ENCODE measurements at places on chromosomes 5 and 9.

DNA sequence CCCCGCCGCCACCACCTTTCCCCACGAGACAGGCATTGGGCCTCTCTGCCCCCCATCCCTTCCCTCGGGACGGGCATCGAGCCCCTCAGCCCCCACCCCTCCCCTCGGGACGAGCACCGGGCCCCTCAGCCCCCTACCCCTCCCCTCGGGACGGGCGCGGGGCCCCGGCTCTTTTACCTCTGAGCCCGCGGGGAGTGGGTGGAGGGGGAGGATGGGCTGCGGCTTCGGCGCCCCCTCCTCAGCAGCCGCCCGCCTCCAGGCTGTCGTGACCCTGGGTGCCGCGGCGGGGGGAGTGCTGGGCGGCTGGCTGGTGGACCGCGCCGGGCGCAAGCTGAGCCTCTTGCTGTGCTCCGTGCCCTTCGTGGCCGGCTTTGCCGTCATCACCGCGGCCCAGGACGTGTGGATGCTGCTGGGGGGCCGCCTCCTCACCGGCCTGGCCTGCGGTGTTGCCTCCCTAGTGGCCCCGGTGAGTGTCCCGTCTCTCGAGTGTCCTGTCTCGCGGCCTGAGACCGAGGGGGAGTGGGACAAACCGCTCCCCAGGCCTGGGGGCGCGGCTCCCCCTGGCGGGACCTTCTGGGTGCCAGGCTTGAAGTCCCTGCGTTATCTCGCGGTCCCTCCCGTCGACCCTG is 791 bp downstream of the SLC2A8 start:
- DNase-seq: peak; percentile 22

- DNase-seq: no peak
These were observed 24.9 kb upstream of the CDC23 start for GRCh38 chr5:138238034-138238433.

DNA sequence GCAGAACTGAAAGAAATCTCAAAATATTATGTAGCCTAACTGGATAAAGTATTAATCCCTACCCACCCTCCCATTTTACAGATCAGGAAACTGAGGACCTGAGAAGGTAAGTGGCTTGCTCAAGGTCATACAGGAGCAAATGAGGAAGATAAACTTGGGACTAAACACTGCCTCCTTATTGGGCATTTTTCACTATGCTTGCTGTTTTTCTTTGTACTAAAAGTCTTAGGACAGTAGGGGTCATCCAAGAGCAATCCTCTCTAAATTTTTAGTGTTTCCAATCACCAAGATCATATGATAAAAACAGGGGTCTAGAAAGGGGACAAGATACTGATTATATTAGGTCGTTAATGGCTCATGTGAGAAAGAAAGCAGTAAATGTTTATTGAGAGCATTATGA is 80.8 kb downstream of the RORB start:
- no peak for DNase-seq

- no peak for DNase-seq
These were observed 309.6 kb downstream of the DTWD2 start for GRCh38 chr5:118678746-118679145.

- no peak for DNase-seq
These were observed 57.9 kb upstream of the ORM1 start for GRCh38 chr9:114264806-114265550.

GRCh38 chr5:171743436-171744076 is 42.1 kb upstream of the SMIM23 start:
- no peak for DNase-seq

- no peak for DNase-seq
These were observed 26.3 kb downstream of the ANP32B start for GRCh38 chr9:98009437-98009836.

GRCh38 chr5:79499640-79500273 is 14.2 kb downstream of the HOMER1 start:
- DNase-seq: no peak

DNA sequence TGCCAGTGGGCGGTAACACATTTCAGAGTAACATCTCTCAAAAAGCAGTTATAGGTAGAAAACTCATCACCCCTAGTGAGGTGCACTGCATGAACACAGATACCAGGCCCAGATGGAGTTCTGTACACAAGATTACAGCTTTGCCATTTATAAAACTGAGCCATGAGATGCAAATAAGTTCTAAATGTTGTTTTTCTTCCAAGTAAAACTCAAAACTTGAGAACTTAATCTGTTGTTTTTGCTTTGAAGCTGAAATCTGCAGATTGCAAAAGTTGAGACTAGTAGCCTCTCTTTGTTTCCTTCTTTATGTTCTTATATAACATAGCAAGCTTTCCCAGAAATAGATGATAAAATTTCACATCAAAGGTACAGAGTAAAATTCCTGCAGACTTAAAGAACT is 434.1 kb downstream of the PLK2 start:
- DNase-seq: no peak

- no peak for DNase-seq
These were observed 164.1 kb downstream of the HMHB1 start for GRCh38 chr5:143976055-143976454.

- DNase-seq: peak; percentile 56
These were observed 58.1 kb downstream of the MARCHF3 start for GRCh38 chr5:126972062-126972895.

DNA sequence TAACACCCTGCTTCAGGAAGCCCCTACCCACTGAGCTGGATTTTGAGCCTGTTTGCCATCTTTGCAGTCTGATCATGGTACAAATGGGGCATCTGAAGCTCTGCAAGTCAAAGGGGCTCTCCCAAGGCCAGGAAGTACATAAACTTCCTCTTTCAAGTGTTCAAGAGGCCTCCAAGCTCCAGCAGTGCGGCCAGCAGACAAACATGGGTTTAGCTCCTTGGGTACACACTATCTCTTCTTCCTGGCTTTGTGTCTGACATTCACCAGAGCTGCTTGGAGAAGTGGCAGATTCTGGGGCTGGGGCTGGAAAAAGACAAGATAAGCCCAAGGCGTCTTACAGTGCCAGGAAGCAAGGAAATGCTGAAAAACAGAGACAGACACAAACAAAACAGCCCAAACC is 34.1 kb downstream of the LAMC3 start:
- DNase-seq: no peak

GRCh38 chr5:148836272-148837250 is 10.2 kb downstream of the ADRB2 start:
- DNase-seq: no peak

DNA sequence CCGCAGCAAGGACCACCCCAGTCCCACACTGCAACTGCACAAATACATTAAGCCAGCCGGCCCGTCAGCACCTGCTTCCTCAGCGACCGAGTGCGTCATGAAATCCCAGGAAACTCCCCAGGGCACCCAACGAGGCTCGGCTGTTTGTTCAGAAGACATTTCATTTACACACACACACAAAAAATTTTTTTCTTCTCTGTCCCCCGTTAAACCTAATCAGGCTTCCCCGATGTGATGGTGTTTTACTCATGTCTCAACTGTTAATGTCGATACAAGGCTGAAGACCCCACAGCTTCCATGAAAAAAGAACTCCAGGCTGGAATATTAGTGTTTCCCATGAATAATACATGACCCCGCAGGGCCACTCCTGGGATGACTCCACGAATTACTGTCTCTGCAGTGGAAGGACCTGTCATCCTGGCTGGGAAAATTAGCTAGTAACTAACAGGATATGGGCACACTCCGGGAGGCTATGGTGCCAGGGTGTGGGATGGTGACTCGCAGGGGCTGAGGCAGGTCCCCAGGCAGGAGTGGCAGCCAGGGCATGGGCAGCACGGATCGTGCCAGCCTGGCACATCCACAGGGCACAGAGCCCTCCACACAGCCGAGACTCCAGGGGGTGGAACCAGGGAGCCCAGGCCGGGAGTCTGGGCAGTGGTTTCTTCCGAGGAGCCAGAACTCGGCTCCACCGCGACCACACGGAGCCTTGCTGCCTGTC is 102.4 kb downstream of the VAV2 start:
- no peak for DNase-seq

DNA sequence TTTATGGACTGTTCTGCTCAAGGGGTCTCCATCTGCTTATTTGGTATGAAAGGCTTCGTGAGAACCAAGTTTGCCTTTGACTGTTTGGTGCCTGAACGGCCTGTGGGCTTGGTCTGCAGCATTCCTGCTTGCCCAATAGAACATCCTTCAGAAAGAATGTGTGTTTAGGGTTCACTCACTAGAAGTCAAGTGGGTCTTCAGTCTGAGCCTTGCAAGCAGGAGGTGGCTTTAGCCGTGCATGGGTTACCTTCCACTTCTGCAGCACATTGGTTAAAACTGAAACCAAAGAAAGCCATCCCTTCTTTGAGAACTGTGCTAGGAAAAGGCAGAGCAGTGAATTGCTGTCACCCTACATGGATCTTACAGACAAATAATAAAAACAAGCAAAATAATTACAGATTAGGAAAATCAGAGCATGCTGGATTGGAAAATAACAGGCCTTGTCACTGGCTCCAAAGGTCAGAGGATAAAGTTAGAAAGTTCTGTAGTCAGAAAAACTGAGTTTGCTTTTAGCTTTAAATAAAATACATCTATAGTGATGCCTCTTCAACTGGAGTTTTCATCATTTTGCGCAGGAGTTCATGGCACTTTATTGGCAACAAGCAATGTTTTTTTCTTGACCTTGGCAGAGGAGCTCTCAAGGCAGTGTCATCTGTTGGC is 16.6 kb downstream of the WWC1 start:
- DNase-seq: no peak

All from CD4-positive, alpha-beta T cell treated with Interleukin-17A for 1 hour (primary cell).